ENCODE measurements at places on chromosomes 5 and 9.

- DNase-seq: no peak
Observed at GRCh38 chr5:88845081-88845697, 37.8 kb downstream of the MEF2C start.

DNA sequence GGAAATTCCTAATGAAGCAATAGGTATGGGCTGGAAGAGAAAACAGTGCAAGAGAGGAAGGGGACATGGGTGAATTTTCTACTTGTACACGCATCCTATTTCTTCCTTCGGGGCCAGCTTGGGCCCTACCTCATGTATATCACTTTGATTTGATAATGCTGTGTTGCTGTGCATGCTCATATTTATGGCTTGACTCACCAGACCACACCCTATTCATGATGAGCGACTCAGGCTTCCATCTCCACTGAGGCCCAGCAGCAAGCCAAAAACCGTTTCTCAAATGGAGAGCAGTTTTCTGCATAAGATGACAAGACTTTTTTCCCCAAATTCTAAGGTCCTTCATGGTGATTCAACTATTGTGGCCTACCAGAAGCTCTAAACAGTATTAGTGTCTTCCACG lies 2039.1 kb upstream of the CDH9 start:
- no peak for DNase-seq

DNA sequence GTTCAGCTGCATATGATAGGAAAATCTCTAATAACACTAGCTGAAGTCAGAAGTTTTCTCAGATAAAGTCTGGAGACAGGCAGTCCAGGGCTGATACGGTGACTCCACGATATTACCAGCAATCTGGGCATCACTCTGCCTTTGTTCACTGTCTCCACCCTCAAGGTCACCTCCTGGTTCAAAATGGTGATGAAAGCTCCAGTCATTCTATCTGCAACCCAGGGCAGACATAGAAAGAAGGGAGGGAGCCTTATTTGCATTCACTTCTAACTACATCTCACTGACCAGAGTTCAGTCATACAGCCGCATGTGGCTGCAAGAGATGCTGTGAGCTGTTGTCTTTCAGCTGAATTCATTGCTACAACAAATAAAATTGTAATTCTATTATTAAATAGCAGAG lies 22.4 kb upstream of the GPR151 start:
- no peak for DNase-seq

DNA sequence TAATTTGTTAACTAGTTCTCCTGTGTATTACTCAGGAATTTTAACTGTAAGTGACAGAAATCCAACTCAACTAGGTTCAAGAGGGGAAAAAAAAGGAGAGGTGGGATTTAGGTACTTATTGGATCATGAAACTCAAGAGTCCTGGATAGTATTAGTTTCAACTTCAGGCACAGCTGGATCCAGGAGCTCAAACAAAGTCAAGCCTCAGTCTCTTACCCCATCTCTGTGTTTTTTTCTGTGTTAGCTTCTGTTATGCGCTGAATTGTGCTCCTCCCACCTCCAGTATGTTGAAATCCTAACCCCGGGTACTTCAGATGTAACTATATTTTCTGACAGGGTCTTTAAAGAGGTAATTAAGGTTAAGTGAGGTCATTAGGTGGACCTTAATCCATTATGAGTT lies 53.5 kb downstream of the SMIM23 start:
- DNase-seq: no peak

- DNase-seq: no peak
Observed at GRCh38 chr5:93090698-93091097, 490.3 kb downstream of the NR2F1-AS1 start.

DNA sequence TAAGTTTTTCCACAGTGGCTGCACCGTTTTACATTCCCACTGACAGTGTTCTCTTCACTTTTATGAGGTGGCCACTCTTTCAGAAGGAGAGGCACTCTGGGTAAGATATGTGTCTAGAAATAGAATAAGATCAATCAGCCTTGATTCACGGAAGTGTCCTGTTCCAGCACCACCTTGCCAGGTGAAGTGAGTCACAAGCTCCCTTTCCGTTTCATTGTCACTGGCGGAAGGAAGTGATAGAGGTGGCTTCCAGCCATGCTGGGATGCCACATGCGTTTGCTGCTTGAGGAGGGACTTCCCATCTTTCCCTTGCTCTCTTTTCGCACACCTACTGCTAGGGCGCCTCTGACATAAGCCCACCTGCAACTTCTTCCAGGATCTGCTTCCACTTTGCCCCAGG lies 217.1 kb downstream of the PIK3R1 start:
- no peak for DNase-seq

- no peak for DNase-seq
Observed at GRCh38 chr5:72477176-72477575, 30.0 kb downstream of the ZNF366 start.

GRCh38 chr9:105286098-105286497 lies 41.6 kb downstream of the SLC44A1 start:
- no peak for DNase-seq

- no peak for DNase-seq
Observed at GRCh38 chr9:115333277-115334070, 215.5 kb upstream of the TNC start.

DNA sequence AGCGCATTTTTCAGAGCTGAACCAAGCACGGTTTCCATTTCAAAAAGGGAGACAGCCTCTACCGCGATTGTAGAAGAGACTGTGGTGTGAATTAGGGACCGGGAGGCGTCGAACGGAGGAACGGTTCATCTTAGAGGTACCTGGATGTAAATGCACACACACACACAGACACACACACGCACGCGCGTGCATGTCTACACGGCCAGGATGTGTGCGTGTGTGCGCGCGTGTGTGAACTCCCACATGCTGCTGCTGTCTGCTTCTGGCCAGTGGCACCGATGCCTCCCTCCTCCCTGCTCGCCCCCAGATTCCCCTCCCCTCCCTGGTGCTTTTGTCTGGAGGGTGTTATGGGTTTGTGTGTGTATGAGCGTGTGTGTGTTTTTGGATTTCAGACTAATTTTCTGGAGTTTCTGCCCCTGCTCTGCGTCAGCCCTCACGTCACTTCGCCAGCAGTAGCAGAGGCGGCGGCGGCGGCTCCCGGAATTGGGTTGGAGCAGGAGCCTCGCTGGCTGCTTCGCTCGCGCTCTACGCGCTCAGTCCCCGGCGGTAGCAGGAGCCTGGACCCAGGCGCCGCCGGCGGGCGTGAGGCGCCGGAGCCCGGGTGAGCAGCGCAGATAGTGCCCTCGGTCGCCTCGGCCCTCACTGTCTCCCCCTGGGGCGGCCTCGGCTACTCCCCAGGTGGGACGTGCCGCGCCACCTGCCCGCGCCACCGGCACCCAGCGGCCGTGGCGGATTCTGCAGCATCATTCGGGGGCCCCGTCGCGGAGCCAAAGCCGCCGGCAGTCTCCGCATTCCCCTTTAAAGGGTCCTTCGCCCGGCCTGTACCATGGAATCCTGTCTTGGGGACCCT lies at the start of gene NTRK2:
Gene NTRK2 (plus strand): TSS at position 442 of the 850 bp plus-strand sequence. CDS start 1,020 bp downstream, outside the sequence.
- peak; percentile 11 for DNase-seq

GRCh38 chr9:37700131-37700530 lies 49.4 kb downstream of the FRMPD1 start:
- DNase-seq: no peak

DNA sequence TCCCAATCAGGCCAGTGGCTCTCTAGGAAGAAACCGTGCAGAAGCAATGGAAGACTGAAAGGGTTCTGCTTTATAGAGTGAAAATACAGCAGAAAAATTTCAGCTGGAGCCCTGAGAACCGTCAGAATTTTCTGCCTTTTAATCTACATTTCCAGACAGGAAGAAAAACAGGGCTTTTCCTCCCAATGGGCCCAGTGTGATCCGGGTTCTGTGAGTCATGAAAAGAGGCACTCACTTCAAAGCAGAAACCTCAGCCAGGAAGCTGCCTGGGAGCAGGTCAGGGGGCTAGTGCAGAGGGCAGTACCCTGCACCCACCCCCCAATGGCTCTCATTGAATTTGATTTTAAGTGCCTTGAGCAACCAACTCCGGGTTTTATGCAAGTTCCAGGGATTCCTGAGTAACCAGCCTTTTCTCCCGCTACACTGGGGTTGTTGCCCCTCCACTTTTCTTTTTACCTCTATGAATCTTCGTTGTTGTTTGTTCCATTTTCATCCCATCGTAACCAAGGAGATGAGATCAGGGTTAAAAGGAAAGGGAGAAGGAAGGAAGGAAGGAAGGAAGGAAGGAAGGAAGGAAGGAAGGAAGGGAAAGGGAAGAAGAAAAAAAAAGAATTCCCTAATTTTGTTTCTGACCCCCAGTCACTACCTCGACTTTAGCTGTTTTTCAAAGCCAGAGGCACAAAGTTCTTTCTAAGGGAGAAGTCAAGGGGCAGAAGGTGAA lies 1.3 kb downstream of the BARHL1 start:
- no peak for DNase-seq

- no peak for DNase-seq
Observed at GRCh38 chr5:158080112-158080511, 221.2 kb upstream of the CLINT1 start.

Measured in T-helper 17 cell (primary cell).